ENCODE measurements at places on chromosomes 4 and X. TPM values are rescaled to one million over a fixed set of nuclear protein-coding genes. Genes with fewer than 3 reads are reported as not detected.

- no peak for DNase-seq
These were observed 42.6 kb downstream of the SMPX start for GRCh38 chrX:21715337-21715736.

The NXF2 gene
- total RNA-seq = not detected

DNA sequence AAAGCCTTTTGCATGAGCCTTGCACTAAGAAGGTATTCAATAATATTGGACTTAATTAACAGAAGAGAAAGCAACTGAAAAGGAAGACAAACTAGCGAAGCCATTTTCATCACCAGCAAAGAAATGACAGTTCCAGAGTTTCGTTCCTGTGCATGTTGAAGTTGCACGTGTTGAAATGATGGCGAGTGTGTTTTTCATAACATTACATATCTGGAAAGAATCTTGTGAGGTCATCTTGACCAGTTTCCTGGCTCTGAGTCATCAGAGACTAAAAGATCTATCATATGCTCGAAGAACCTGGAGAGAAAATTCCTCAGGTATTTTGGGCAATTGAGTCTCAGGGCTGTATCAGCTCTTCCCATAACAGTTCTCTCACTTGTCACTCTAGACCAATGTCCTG, 106.2 kb upstream of the MAML3 start:
- no peak for DNase-seq

DNA sequence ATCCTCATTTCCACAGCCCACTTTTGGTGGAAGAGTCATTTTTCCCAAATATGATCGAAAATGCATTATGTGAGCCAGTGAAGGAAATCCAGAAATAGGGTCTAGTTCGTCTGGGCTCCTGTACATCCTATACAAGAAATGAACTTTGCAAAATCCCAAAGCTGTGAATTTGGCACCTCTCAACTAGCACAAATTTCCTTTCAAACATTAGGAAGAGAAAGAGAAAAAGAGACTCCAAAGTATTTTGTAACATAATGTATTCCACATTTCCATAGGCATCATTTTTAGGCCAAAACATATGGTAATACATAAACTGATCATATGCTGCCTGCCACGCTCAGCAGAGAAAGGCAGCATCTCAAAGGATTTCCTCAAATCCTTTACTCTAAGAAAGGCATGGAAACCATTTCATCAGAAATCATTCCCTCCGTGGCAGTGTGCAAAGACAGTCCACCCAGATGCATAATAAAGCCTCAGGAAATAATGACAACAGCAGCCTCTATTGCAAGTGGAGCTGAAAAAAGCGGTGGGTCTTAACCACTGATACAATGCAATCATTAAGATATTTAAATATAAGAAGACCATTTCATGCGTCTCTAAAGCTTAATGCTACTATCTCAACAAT, 56.8 kb downstream of the ANOS1 start:
- DNase-seq = no peak

DNA sequence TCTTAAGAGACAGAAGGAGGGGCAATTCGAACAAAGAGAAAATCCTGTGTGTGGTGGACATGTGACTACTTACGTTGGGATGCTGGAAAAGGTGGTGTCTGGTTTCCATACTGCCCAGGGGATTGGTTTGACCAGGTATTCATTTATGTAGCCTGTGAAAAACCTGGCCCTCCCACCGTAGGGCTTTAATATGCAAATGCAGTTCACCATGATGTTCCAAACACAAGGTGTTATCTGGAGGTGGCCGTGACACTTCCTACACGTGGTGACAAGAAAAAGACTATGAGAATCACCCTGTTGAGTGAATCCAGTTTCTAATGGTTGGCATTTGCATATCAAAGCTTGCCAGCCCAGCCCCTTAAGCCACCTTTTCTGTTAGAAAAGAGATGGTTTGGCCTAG, 27.9 kb downstream of the UGT2B4 start:
- DNase-seq = no peak

DNA sequence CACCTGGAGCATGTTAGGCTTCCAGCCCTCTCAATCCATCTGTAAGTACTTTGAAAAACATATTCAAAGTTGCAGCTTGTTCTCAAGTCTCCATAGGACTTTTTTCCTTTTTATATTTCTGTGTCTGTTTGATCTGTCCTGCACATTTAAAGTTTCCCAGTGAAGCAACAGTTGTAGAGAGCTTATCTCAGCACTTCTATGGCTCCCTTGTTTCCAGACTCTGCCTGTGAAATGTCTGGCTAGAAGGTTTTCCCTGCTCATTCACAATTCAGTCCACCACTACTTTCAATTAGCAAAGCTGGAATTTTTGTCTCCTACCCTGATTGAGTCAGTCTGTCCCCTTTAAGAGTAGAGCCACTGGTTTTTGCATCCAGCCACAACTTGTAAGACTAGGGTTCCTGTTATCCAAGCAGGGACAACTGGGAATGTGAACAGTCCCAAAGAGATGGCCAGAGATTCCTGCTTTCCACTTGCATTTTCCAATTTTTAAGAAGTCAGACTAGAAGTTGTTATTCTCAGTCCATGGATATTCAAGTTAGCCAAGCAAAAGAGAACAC, 116.1 kb downstream of the GASK1B start:
- DNase-seq = no peak

The AFP gene
- total RNA-seq = 252 TPM

The BCORL1 gene
- 21.1 TPM for total RNA-seq

The PRRG3 gene
- not detected for total RNA-seq

- peak; percentile 49 for DNase-seq
These were observed 5.8 kb upstream of the TET2 start for GRCh38 chr4:105140684-105141490.

GRCh38 chr4:108772402-108772801, 9.5 kb upstream of the ETNPPL start:
- no peak for DNase-seq

DNA sequence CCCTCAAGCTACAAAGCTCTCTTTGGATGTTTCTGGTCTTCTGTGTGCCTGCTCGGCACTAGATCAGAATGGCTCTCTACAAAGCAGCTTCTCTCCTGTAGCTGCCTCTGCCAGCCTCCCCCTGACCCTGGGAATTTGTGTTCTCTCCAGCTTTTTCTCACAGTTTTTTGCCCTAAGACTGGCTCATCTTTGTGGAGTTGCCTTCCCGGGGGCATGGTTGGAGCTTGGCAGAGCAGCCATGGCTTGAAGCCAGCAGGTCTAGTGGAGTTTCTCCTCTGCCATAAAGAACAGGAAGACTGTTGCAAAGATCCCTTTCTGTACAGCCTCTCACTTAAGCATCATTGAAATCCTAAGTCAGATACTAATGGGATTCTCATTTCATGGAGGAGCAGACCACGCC, 163.3 kb upstream of the MAMLD1 start:
- DNase-seq = no peak

The FAM149A gene
- 5.1 TPM for total RNA-seq

DNA sequence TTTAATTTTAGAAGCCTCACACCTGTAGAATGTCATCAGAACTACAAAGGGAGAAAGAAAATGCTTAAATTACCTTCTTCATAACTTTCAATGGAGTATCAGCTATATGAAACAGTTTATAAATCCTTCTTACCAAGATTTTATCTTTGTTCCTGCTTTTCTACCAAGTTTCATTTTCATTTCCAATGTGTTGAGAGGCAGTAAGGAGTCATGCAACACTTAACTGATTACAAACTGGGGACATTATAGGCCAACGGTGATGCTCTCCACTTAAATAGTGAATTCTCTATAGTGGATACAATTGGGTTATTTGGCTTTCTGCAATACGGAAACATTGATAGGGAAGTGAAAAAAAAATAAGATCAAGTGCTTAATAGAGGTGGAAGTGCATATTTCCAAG, 145.2 kb upstream of the FTHL17 start:
- DNase-seq = no peak

DNA sequence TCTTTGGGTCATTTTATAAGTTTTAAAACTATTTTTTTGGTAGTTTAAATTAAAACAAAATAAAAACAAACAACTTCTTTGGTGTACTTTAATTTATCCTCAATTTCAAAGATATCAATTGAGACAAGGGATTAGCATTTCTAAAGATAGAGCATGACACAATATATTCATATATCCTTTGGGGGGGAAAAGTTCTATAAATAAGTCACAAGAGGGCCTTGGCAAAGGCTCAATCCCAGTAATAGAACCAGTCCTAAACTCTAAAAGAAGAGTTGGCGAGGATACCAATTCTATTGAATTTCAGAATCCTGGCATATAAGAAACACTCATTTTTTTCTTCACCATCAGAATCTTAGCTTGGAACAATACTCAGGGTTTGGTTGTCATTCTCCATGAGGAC, 89.7 kb downstream of the COL4A6 start:
- DNase-seq = no peak

GRCh38 chrX:39817754-39818470, 279.8 kb downstream of the BCOR start:
- no peak for DNase-seq

The RHOXF2 gene
- not detected for total RNA-seq

DNA sequence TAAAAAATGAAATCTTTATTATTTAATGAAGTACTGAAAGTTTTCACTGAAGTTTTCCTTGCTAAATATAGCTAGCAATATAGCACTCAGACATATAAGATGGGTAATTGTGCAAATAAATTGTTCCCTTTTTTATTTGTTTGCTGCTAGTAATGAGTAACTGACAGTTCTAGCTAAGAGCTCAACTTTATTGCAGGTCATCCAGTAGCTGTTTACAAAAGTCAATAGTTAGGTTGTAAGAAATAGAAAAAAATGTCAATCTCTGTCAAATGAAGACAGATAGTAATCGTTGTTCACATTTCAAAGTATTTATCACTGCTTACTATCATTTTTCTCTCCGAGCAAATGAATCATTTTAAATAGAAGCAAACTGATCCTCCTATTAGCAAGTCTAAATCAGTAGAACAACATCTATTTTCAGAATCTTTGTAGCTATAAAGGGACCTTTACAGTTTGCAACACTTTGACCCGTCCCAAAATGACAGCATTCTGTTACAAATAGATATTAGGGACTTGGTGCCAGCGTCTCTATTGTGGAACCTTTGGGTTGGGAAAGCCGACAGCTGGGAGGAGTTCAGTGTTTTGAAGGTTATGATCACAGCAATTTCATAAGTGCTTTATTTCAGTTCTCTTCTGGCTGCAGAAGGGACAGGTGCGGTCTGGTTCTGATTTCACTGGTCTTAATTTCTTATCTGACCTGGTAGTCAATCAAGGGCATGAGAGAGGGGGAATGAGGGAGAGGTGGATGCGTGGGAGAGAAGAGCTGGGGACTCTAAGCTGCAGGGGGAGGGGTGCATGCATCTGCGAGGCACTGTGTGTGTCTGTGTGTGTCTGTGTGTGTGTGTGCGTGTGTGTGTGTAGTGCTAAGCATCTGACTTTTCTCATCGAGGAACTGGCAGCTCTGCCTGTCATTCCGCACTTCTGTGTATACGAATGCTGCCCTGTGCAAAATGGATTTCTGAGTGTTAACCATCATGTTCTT, 227.9 kb upstream of the PITX2 start:
- DNase-seq = peak; percentile 55

GRCh38 chr4:88244816-88245579, 39.4 kb downstream of the PPM1K start:
- no peak for DNase-seq

The SGCB gene
- total RNA-seq = 6.5 TPM

DNA sequence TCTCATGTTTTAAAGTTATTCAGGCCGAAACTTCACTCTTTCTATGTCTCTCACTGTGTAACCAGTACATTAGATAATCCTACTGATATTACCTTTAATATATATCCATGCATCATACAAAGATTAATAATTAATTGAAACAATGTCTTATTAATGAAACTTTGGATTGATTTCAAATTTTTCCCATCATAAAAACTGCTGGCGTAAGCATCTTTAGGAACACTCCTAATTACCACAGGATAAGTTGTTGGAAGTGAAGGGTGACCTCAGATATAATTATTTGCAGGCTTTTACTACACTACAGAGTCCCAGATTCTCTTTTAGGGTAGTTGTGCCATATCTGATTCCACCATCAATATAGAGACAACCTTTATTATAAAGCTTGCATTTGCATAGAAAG, 181.3 kb upstream of the SFRP2 start:
- DNase-seq = no peak

- DNase-seq = no peak
These were observed 16.3 kb downstream of the PJA1 start for GRCh38 chrX:69148946-69149345.

GRCh38 chrX:69396916-69397315, 107.2 kb upstream of the NALF2 start:
- DNase-seq = no peak

DNA sequence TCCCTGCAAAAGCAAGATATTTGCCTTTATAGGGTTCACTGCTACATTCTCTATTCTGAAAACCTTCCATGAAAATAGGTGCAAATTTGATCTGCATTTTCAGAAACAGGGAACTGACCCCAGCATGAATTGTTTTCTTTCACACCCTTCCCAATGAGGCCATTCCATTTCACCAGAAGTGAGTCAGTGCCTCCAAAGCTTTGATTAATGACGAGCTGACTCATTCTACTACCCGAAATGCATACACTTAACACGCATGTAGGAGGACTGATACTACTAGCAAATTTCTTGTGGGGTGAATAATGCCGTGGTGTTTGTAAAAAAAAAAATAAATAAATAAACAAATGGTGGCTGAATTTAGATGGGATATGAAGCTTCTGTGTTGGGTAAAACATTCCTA, 146.9 kb upstream of the FGF13 start:
- DNase-seq = no peak

All from Caco-2 (cell line).